ENCODE measurements at places on chromosomes 16 and 17. TPM values are rescaled to one million over a fixed set of nuclear protein-coding genes. Genes with fewer than 3 reads are reported as not detected.

DNA sequence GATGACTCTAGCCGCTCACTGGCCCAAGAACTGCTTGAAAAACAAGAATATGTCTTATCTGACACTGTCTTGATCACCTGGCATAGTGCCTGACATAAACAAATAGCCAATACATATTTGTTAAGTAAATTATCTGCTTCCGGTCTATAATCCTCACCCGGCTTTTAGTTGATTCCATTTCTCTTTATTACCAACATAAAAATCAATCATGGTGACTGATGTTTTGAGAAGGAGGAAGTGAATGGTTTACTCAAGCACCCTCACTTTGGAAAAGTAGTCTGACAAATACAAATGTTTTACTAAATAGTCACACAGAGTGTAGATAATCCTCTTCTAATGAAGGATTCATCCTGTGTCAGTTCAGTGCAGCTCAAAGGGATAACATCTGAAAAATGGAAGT lies 47.0 kb downstream of the SKAP1 start:
- no peak for DNase-seq

DNA sequence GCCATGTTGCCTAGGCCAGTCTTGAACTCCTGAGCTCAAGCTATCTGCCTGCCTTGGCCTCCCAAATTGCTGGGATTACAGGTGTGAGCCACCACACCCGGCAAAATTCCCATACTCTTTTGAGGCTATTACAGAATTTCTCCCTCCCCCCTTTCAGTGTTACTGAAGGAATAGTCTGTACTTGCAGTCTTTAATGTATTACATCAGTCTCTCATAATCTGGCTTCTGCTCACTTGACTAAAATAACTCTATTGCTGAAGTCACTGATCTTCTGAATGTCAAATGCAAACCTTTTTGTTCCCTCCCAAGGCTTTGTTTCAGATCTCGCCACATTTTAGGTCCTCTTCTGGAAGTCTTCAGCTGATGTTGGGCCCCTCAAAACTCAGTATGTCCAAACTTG lies 51.8 kb downstream of the TNRC6A start:
- no peak for DNase-seq

DNA sequence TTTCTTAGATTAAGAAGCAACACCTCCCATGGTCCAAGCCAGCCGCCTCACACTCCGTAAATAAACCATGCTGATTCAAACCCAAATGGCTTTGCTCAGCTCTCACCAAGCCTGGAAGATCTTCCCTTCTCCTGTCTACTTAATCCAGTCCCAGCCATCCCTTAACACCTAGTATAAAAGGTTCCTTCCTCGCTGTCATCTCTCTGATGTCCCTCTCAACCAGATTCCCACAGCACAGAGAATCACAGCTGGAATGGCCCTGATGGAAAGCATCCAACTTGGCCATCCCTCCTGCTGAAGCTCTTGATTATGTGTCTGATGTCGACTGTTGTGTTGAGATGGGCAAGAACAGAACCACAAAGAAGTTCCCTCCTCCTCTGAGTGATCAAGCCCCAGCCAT lies 50.6 kb upstream of the ADCY9 start:
- DNase-seq: no peak

DNA sequence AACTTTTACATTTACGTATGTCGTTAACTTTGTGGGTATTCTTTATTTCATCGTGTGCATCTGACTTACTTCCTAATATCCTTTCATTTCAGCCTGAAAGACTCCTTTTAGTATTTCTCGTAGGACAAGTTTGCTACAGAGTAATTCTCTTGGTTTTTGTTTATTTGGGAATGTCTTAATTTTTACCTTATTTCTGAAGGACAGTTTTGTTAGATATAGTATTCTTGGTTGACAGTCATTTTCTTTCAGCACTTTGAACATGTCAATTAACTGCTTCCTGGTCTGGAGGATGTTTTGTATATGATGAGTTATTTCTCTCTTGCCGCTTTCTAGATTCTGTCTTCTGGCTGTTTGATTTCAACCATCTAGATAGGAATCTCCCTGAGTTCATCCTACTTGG lies 109.2 kb upstream of the NACA2 start:
- DNase-seq: no peak

DNA sequence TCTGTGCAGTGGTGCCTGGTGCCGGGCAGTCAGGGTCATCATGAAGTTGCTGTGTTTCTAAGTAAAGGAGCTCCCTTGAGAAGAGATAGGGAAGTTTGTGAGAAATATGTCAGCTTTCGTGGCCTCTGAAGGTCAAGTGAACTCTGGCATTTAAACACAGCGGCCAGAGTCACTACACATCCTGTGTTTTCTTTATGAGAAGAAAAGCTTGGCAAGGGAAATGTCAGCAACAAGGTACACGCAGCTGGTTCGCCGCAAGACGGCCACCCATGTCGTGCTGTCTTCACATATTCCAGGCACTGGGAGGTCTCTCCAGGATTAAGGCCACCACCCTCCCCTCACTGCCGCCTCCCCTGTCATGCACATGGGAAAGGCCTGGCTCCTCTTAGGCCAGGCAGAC lies 33.2 kb upstream of the PEMT start:
- DNase-seq: no peak

The TPSAB1 gene
- not detected for total RNA-seq

All from bronchial epithelial cell (primary cell).